ENCODE measurements at places on chromosomes 1 and 21. TPM values are rescaled to one million over a fixed set of nuclear protein-coding genes. Genes with fewer than 3 reads are reported as not detected.

DNA sequence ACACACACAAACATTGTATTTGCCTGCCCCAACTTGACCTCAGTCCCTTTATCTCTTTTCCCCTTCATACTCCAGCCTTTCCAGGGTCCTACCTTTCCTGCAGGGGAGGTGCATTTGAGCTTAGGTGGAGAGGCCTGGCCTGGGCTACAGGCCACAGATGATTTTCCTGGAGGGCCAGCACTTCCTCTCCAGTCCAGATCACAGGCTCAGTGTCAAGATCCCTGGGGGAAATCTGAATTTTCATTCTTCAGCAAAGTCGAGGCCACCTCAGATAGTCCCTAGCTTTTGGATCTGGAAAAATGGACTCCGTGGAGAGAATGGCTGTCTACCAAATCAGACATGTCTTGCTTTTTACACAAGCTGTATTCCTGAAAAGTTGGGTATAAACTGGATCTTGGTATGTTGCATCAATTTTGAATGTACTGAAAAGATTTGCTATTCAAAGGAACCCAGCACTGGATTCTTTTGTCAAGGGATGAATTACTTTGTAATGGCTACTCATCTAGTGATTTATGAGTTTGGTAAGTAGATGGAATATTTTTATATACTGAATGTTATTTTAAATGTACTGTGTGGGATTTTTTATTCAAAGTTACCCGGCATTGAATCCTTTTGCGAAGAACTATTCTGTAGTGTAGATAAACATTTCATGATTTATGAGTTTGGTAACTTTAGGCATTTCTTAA lies 78.7 kb downstream of the DDR2 start:
- no peak for DNase-seq

- DNase-seq: peak; percentile 55
These were observed 166.7 kb downstream of the CLIC6 start for GRCh38 chr21:34835526-34835925.

DNA sequence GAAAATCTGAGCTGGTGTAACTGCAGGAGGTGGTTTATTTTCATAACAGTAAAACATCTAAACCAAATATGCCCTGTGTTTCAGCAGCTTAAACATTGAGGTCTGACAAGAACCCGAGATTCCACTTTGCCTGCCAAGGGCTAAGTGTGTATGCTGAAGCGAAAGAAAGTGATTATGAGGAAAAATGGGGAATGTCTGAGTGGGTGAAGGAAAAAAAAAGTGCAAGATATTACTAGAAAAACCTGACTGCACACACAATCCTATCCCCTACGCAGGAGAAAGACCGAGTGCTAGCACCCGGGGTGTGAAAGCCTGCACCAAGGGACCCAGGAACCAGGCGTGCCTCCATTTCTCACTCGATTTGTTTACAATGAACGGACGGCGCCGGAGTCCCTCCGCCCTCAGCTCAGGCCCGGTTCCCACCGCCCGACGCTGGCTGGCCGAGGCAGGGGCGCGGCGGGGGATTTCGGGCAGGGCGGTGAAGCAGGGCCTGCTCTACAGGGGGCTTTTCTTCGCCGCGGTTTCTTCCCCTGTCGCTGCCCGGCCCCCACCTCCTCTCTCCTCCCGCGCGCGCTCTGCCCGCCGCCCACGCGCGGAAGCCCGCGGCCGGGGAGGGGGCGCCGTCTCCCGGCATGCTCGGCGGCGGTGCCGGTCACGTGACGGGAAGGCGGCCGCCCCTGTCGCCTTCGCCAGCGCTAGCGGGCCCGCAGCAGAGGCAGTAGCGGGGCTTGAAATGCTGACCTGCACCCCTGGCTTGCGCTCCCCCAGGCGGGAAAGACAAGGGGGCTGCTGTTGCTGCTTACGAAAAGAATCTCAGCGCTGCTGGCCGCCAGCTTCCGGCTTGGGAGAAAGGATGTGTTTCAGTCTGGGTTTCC lies 35.9 kb downstream of the ITPKB start:
- peak; percentile 93 for DNase-seq

GRCh38 chr1:93463960-93464359 lies 16.0 kb downstream of the FNBP1L start:
- no peak for DNase-seq

The TNFRSF1B gene
- total RNA-seq: 2.4 TPM

The BTBD19 gene
- 0.78 TPM for total RNA-seq
